Stimulated activated CD4-positive, alpha-beta T cell treated with anti-CD3 and anti-CD28 coated beads, Interleukin-4, amount 100 ng/mL, for 4 hours (primary cell): ENCODE measurements at places on chromosomes 5 and 9.

GRCh38 chr9:125988479-125989050 is 241.4 kb downstream of the PBX3 start:
- DNase-seq, result no peak

- DNase-seq, result no peak
Observed at GRCh38 chr5:125575891-125576505, 829.6 kb upstream of the ZNF608 start.

DNA sequence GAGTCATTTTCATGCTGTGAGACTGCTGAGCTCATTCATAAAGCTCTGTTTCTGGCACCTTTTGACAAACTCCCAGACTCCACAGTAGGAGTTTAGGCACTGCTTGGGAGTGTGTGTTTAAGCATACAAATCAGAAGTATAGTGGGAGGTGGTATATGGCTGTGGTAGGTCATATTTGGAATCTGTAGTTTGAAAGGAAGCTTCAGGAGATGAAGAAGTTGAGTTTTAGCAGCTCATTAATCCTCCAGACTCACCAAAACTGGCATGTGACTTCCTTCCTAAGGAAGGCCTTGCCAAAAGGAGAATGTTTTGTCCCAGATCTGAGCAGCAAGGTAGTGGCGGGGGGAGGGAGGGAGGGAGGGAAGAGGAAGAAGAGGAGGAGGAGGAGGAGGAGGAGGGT is 52.8 kb downstream of the SAXO1 start:
- DNase-seq, result no peak

DNA sequence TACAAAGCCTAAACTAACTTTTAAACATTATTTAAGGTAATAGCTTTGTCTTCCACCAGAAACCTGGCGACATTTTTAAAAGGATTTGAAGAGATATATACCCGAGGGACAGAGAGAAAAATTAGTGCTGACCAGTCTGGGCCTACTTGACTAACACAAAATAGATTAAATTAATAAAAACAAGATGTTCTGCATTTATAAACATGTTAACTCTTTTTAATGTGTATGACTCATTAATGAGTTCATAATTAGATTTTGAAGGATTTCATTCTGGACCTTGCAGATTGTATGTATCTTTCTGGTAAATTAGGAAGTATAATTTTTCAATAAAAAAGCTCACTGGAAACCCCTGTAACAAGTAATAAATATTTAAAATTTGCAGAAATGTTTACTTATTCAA is 459.1 kb upstream of the CDH9 start:
- DNase-seq, result no peak
